ENCODE measurements at places on chromosomes 4 and X.

GRCh38 chrX:55623100-55623499 lies at the start of gene FOXR2:
Gene FOXR2, plus strand, starts transcription at chrX:55623400. Its CDS starts 312 bp downstream, at chrX:55623712.
- no peak for DNase-seq

DNA sequence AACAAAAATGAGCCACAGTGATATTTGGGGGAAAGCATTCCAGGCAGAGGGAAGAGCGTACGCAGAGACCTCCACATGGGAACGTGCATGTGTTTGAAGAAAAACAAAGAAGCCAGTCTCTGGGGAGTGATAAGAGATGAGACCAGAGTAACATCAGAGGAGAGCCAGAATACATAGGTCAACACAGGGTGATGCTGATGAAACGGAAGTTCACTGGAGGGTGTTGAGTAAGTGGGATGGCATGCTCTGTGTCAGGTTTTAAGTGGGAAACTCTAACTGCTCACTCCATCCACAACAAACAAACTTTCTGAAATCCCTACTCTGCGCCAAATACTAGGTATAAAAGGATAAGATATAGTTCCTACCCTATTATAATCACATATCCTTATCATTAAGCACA lies 110.0 kb downstream of the ARHGAP6 start:
- DNase-seq, result no peak

- no peak for DNase-seq
Observed at GRCh38 chr4:37717576-37717975, 31.4 kb upstream of the RELL1 start.

DNA sequence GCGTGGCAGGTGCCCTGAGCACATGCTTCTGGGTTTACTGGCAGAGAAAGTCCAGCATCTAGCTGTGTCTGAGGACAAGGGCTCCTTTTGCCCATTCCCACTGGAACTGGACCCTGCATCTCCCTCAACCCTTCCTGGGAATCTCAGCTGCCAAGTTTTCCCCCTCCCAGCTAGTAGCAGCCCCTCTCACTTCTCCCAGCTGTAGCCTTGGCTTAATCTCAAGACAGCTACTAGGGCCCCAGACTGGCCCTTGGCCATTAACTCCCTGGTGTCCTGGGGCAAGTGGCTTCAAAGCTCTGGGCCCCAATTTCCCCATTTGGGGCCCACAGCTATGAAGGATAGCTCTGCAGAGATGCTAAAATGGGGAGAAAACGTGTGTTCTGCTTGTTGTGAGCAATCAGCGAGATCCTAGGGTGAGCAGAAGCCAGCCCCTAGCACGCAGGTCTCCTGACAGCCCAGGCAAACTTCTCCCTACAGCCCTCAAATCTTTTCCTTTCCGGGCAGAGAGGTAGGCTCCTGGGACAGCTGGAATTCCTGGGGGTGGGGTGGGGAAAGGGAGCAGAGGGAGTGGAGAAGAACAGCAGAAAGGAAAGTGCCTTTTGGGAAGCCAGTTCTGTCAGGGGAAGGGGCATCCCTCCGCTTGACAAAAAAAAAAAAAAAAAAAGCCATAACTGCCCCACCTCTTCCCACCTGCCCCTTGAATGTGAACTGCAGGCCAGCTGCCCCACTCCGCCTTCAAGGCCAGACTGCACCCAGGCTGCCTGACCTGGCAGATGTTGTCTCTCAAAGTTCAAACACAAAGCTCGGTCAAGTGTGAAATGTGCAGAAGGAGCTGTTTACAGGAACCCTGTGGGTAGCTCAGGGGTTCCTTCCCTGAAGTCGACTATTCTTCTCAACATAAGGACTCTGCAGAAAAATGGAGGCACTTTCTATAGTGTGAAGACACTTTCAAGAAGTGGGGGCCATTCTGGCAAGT lies 16.6 kb downstream of the FGD1 start:
- no peak for DNase-seq

DNA sequence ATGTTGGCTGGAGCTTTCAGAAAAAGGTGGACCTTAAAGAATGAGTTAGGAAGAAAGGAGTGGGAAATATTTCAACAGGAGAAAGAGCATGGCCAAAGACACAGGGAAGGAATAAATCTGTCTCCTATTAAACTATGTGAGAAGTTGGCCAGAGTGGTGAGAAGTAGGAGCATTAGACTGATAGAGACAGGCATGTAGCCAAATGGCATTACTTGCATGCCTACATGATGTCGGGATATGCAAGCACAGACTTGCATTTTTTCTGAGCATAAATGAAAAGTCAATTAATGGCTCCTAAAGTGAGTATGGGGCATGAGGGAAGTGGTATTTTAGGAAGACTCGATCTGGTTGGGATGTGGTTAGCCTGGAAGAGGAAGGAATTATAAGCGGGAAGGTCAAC lies 279.6 kb upstream of the PITX2 start:
- DNase-seq, result no peak

DNA sequence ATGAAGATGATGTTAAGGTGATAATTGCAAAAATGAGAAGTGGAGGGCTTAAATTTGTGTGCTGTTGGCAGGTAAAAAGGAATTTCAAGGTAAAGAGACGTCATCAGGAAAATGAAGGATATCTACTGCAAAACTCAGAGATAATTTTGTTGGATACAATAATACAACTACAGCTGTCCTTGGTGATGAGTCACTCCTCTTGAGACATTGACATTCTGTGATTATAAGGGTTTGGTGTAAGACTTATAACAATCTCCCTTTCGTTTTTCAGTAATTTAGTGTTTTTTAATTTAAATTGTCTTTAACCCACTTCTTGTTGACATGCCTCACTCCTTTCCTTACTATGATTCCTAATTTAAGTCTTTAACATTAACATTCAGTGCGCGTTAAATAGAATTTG lies 1074.1 kb upstream of the SLIT2 start:
- no peak for DNase-seq

GRCh38 chr4:152563209-152563608 lies 27.3 kb upstream of the FBXW7 start:
- DNase-seq, result no peak

GRCh38 chr4:150789864-150790263 lies 207.9 kb downstream of the MAB21L2 start:
- DNase-seq, result no peak

- DNase-seq, result no peak
Observed at GRCh38 chr4:4575284-4576211, 33.7 kb upstream of the STX18 start.

- DNase-seq, result no peak
Observed at GRCh38 chr4:4792466-4792865, 67.0 kb upstream of the MSX1 start.

DNA sequence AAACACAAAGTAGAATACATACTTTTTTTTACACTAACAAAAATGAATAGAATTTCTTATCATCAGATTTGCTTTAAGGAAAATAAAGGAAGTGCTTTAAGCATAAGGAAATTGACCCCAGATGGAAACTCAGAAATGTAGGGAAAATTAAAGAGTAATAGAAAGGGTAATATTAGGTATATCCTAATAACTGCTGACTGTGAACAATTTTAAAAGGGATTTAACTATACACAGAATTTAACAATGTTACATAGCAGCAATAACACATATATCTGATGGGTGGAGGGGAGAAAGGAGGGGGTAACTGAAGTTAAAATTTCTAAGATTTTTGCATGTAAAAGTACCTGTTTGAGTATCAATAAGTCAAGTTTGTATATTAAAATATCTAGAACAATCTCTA lies 8.6 kb downstream of the CDKL2 start:
- DNase-seq, result no peak

DNA sequence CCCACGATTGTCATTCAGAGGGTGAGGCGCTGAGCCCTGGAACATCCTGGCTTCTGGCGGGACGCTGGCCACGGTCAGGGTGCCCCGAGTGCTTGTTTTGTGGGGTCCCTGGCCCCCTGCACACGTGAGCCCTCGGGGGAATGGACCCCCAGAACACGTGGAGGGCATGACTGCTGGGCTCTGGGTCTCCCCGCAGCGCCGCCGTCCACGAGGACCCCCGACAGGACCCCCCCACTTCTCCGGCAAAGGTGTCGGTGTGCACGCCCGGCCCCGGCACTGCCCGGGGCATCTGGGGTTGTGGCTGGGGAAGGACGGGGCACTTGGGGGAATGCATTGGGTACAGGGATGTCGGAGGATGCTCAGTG lies 13.9 kb upstream of the GTPBP6 start:
- no peak for DNase-seq

GRCh38 chr4:125676583-125676982 lies 361.8 kb downstream of the FAT4 start:
- DNase-seq, result no peak

DNA sequence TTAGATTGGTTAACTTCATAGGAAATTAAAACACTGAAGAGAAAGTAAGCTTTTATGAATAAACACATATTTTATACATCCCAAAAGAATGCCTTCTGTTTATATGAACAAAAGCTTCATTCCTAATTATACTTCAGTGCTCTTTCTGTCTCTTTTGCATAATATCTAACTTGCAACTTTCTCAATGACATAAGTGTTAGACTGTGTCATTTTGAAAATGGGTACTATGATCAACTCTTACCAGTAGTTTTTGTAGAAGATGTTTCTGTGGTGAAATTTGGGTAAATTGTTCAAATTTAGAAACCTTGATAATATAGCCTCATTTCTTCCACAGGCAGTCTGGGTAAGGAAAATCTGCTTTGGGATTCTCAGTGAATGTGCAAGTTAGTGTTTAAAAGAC lies 991.4 kb downstream of the CCSER1 start:
- no peak for DNase-seq

GRCh38 chr4:48138936-48139335 lies 4.9 kb upstream of the TXK start:
- DNase-seq, result no peak

DNA sequence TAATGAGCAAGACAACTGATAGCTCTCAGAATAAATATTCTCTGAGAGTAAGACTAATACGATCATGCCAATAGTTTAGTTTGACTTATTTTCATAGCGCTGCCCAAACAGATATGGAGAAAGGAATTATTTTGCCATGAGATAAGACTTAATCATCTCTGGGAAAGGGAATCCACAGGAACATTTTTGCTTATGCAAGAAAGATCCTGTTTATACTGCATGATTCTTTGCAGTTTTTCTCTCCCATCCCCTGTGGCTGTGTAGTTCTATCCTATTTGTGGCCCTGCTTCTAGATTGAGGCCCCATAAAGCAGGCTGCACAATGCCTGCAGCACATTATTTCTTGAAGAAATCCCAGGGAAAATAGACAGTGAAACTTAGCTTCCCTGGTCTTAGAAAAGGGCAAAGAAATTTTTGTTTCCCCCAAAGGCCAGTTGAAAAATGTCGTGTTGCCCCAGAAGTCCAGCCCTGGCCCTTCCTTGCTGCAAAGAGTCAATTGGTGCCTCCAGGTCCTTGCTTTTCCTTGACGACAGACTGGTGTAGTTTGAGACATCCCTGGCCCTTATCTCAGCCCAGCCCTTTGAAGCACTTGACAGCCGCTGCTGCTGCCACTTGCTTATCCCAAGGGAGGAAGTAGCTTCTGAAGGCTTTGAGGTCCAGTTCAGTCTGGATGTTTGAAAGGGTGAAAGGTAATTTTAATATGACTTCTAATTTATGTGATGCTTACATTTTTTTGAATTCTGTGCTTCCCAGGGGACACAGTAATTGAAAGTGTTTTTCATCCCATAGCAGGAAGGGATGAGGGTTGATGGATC lies 45.0 kb upstream of the SH3RF1 start:
- no peak for DNase-seq

- no peak for DNase-seq
Observed at GRCh38 chrX:147901461-147902126, 10.1 kb upstream of the FMR1 start.

DNA sequence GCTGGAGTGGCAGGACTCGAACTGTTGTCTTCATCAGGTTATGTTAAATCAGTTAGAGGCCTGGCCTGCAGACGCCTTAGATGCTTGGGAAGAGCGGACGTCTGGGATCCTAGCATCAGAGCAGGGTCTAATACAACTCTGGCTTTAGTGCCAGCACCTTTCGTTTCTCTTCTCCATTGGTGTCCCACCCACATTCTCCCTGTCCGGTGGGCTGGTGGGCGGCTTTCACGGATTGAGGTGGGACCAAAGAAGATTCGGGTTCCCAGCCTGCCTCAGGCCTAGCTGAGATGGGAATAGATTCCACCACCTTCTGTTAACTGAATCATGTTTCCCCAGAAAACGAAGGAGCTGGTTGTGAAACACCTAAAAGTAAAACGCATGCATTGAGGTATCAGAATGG lies 939 bp downstream of the PDK3 start:
- no peak for DNase-seq

DNA sequence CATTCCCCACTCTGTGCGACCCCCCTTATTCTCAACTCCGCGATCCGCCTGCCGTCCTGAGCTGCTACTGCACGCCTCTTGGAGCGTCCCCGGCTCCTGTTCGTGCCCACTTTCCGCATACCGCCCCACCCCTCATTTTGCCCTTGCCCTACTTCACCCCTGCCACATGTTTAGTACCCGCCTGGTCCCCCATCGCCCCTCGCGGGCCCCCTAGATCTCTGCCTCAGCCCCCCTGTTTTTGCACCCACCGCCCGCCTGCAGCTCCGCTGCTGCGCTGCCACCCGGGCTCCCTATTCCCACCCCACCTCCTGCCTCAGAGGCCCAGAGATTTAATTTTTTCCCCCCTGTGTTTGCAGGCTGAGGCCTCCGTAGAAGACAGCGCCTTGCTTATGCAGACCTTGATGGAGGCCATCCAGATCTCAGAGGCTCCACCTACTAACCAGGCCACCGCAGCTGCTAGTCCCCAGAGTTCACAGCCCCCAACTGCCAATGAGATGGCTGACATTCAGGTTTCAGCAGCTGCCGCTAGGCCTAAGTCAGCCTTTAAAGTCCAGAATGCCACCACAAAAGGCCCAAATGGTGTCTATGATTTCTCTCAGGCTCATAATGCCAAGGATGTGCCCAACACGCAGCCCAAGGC lies 1.4 kb downstream of the MAGED1 start:
- DNase-seq, result no peak

DNA sequence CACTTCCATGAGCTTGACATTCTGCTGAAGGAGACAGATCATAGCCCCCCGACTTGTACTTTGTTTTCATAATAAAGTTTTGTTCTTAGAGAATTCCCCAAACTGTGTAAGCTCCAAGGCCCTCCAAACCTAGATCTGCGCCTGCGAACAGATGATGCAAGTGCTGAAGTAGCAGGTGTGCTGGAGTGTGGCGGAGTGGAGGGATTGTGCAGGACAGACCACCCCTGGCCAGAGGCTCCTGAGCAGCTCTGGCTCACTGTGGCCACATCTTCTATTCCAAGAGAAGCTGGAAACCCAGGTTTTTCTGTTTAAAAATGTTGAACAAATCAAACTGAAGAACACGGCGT lies 46.4 kb downstream of the TBC1D14 start:
- no peak for DNase-seq

Measured in NCI-H748 treated with DMSO at 0.1 percent for 48 hours (cell line).